ENCODE measurements at places on chromosomes 3 and 15.

DNA sequence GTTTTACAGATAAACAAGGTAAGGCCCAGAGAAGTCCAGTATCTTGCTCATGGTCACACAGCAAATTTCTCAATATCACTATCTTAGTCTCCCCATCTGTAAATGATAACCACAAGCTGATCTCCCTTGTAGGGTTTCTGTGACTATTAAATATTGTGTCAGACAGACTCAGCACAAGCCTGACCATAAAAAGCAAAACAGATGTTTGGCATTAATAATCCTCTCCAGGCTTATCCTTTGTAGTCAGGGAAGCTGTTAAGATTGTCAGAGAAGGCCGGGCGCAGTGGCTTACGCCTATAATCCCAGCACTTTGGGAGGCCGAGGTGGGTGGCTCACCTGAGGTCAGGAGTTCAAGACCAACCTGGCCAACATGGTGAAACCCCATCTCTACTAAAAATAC is 173.2 kb upstream of the PRICKLE2 start:
- peak; percentile 76 for DNase-seq

DNA sequence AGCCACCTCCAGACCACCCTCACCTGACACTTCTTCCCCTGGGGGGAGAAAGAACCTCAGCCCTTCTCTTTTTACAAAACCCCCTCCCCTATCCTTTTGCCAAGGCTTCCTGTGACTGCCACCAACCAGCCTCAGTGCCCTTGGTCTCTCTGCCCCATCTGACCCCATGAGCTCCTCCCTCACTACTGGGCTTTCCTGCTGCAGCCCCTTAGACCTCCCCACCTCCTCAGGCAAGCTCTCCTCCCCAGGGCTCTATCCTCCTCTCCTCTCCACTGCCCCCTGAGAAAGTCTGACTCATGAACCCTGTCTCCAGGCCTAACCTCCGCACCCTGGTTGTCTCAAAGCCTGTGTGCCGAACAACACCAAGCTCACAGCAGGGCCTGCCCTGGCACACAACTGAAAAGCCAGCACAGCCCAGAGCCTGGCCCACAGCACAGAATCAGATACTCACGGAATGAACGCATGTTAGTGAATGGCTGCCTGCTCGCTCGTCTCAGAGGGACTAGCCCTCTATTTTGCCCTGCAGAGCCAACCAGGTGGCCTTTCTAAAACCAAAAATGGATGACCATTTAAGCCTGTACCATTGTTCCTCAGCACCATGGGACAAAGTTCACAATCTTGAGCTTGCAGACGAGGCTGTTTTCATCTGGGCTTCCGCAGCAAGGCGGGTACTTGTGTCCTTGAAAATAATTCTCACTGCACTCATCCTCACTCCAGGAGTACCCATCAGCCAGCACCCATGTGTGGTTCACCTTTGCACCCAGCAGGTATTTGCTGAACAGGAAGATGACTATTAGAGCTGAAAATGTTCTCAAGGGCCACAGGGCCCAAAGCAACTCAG is 1.7 kb downstream of the CHDH start:
- no peak for DNase-seq

DNA sequence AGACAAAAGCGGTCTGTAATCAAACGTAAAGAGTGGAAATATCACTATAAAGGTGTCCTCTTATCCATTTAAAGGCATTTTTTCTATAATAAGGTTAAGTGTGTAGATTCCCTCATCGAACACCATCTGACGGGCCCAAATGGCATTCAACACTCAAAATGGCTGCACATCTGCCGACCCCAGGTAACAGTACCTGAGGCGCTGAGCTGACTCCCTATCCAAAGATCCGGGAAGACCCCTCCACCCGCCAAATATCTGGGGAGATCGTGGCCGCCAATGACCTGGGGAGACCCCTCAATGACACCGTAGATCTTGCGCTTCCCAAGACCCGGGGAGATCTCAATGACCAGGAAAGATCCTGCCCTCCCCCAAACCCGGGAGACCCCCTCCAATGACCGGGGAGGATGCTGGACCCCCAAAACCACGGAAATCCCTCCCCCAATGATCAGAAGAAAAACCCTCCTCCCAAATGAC is 476 bp downstream of the IP6K2 start:
- DNase-seq, result no peak

DNA sequence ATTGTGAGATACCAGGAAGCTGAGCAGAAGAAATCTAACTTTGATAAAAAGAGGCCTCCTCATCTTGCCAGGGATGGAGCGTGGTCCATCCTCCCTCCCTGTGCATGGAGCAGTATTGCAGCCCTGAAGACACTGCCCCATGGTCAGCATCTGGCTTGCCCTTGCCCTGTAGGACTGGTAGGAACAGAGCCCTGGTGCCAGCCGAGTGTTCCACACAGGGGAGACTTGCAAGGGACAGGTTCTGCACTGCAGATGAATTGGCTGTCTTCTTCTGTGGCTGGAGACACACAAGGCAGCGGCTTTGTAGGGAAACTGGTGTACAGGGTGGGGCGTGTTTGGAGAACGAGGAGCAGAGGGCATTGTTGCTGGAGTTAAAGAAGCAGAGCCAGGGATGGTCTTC is 110.5 kb downstream of the APBA2 start:
- DNase-seq, result no peak

GRCh38 chr3:63798949-63799348 is 20.1 kb upstream of the C3orf49 start:
- no peak for DNase-seq

DNA sequence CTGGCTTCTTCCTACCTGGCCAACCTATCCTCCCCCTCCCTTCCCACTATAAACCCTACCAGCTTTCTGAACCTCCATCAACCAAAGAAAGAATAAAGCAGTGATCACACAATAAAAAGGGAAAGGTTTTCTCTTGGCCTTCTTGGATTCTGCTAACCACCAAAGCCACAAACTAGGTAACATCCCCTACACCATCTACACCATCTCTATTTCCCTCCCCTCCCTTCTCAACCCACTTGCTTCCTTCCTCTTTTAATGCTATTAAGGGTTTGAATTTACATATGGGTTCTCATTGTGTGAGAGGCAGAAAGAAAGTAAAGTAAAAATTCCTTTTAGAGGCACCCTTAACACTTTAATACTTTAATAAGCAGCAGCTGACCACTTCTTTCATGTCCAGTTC is 25.8 kb upstream of the RSL24D1 start:
- DNase-seq, result no peak

GRCh38 chr15:84784262-84784661 is 32.9 kb upstream of the ALPK3 start:
- DNase-seq, result no peak

DNA sequence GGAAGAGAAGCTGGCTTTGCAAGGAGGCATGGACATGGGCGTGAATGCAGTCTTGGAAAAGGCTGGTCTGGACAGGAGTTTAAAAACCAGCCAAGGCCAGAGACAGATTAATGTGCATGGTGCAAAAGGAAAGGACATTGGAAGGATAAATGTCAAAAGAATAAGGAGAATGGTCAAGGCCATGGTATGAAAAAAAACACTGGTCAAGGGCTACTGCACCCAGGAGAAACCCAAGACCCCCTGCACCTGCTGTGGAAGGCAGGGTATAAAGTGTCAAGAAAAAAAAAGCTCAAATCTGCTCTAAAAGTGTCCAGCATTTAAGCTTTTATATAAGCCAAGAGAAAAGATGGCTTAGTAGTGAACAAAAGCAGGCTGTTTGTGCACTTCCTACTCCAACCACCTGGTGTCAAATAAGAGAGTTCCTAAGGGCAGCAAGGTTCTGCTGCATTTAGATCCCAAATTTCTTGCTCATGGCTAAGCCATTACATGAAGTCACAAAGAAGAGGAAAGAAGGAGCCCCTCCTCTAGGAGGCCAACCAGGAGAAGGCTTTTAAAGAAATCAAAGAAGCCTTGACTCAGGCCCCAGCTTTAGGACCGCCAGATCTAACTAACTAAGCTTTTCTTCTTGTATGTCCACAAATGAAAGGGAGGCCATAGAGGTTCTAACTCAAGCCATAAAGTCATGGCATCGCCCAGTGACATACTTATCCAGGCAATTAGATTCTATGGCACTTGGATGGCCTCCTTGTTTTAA is 16.9 kb downstream of the CCR4 start:
- DNase-seq, result no peak

DNA sequence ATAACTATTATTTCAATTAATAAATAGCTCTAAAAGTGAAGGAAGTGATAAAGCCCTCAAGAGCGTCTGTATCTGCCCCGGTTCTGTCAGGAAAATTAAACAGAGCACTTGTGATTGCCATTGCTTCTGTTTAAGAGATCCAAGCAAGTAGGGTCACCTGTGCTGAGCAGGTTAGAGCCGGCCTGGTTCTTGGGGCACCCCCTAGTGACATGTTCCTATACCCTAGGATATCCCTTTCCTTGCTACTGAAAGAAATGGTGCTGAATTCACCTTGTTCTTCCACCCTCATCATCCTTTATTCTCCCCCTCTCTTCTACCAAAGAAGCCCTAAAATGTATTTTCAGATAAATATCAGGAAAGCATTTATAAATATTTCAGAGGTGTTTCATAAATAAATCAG is 323.5 kb downstream of the RORA start:
- DNase-seq, result no peak

DNA sequence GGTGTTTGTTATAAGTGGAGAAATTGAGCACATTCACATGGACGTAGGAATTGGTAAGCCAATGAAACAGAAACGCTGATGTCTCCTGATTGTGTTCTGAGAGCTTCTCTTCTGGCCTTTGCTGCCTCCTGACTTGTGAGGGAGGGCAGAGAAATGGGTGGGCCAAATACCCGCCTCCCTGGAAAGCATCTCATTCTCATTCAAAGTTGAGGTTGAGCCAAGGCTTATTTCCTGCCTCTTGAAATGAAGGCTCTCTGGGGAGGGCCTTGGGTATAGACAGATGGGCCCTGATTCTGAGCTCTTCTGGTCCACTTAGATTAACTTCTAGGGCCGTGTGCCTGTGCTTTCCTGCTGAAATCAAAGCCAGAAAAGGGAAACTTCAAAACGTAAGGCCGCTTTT is 57.4 kb upstream of the MYZAP start:
- DNase-seq, result no peak

DNA sequence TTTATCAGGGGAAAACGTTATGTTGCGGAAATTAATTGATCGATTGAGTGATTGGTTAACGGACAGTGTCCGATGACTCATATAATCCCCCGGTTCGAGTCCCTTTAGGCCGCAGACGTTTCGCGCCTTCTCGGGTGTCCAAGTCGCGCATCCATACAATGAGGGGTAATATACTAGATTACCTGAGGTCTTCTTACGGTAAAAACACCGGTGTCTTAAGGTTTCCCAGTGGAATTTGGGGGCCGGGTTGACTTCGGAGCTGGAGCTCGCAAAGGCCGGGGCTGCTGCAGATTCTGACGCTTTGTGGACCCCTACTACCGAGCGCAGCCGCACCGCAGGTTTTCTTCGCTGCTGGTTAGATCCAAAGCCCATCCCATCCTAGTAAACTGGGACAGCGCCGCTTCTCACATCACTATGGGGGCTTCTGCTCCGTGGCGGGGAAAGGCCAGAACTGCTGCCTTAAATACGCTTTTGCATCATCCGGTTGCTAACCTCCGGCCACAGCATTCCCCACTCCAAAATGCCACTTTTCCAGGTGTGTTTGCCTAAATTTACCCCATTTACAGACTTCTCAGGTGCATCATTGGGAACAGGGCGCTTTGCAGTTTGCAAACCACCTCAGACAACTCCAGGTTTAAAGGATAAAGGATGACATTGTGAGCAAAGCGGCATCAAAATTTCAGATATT is 858 bp upstream of the SACM1L start:
- DNase-seq, result peak; percentile 49

GRCh38 chr3:40083066-40083465 is 226.4 kb upstream of the EIF1B start:
- DNase-seq, result no peak

- DNase-seq, result peak; percentile 37
Observed at GRCh38 chr3:14301558-14301957, 100.8 kb upstream of the SLC6A6 start.

GRCh38 chr3:46763178-46763577 is 45.5 kb upstream of the PRSS50 start:
- DNase-seq, result no peak

- DNase-seq, result no peak
Observed at GRCh38 chr3:29757054-29757777, 476.3 kb downstream of the RBMS3 start.

DNA sequence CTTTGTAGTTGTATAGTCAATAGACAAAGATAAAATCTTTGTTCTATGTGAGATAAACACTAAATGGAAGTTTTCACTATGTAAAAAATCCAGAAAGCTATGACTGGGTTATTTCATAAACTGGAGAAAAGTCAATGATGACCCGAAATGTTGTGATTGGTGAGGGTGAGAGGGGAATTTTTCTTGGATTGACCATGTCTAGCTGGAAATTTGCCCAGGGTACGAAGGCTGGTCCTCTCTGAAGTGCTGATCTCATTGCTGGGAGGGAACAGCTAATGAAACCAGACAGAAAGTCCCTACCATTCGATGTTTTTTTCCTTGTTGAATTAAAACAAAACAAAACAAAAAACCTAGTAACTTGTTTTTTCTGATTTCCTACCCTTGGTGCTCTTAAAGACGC is 14.3 kb downstream of the TPRG1 start:
- no peak for DNase-seq

DNA sequence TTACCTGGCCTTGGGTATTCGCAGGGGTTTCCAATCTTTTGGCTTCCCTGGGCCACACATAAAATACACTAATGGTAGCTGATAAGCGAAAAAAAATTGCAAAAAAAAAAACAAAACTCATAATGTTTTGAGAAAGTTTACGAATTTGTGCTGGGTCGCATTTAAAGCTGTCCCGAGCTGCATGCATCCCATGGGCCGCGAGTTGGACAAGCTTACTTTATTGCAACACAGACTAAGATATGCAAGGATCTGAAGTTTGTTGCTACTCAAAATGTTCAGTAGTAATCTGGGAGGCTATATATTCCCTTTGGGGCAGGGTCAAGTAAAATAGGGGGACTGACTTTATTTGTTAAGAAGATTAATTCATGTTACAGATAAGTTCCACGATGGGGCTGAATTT is 247.9 kb downstream of the CD47 start:
- DNase-seq, result no peak

GRCh38 chr15:64836023-64836536 is 5.6 kb upstream of the PLEKHO2 start:
- no peak for DNase-seq

DNA sequence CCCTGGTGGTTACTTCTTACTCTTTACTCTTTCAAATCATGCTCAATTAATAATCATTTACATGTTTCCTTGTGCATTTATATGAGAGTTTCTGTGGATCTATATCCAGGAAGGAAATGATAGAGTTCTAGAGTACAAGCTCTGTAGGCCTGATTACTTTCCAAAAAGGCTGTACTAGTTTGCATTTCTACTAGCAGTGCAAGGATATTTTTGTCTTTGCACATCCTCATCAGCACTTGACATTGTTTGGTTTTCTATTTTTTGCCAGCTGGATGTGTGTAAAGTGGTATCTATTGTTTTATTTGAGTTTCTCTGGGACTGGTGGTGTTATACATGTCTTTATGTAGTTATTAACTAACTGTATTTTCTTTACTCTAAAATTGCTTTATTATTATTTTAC is 19.6 kb upstream of the SLC7A14 start:
- DNase-seq, result no peak

- DNase-seq, result no peak
Observed at GRCh38 chr3:56613016-56613415, 56.0 kb downstream of the CCDC66 start.

- peak; percentile 54 for DNase-seq
Observed at GRCh38 chr3:102225407-102226132, 209.2 kb upstream of the ZPLD1 start.
